ENCODE measurements at places on chromosomes 5 and 9. TPM values are rescaled to one million over a fixed set of nuclear protein-coding genes. Genes with fewer than 3 reads are reported as not detected.
A peak's percentile ranks its signal among the peaks of the same experiment; 100 is the strongest.

DNA sequence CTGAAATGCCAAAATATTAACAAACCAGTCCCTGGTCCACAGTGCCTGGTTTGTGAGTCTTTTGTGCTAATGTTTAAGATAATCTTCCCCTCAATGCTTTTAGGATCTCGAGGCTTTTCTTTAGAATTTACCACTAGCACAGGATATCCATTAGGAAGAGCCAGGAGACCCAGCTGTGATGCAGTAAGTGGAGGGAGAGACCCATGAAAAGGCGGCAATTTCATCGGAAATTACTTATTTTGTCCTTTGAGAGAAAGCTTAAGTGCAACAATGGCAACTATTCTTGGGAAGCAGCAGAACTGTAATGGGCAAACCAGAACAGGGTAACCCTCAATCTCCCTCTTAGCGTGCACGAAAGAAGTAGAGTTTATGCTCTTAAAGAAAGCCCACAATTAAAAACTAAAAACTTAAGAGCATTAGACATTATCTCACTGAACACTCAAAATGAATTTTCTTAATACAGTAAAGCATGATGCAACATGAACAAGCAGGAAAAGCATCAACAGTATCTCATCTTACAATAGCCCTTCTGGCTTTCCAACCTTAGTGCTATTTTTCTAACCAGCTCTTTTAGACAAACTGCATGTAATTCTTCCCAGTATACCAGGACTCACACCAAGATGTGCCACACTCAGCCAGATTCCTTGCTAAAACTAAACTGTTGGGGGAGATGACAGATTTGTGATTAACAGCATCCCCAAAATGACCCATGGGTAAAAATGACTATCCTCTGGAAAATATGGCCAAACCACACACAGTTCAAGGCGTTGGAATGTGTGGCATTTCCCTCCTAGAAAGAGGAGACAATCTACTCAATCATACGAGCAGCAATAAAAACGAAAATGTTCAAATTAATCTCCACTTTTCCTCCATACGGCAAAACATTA, 36.4 kb downstream of the PWWP2A start:
- H3K4me1 ChIP-seq = peaks cover 38% of the 10 kb centered on the region
- peak overlapping the region; percentile 84 for H3K27ac ChIP-seq
- H3K4me3 ChIP-seq = peak overlapping the region; percentile 16
- no peaks in the 10 kb centered on the region for H3K27me3 ChIP-seq
- DNase-seq = peak; percentile 67

DNA sequence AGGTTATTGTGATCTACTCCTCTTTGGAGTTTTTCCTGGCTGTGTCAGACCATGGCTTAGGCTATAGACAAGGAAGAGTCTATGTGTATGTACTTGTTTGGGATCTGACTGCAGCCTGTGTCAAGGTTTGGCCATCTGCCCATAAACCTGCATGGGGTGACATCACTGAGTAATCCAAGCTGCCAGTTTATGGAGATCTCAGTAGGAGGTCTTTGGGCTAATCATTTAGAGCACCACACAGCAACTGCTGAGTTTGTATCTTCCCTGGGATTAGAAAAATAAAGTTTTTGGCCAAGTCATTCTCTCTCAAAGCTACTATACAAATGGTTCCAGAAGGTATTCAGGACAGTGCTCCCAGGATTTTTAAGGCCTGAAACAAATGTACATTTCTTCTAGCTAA, 65.5 kb upstream of the HSPB3 start:
- no peaks in the 10 kb centered on the region for H3K4me1 ChIP-seq
- no peak overlapping the region for H3K27ac ChIP-seq
- H3K27me3 ChIP-seq = no peaks in the 10 kb centered on the region
- no peaks in the 10 kb centered on the region for H3K36me3 ChIP-seq

DNA sequence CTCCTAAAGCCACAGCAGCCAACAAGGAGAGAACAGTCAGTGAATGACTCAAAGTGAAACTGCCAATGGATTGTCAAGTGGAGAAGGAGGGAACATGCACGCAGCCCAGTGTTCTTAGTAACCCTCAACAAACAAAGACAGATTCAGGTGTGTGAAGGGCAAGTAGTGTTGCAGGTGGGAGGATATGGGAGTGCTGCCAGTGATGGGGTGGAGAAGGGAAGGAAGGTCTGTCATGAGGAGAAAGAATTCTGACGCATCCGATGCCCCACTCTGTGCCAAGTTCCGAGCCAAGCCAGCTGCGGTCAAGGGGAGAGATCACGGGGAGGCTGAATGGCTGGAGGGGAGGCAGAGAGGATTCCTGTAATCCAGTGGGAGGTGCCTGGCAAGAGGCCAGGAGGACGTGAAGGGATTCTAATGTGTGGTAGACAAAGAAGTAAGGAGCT, 56.5 kb downstream of the CAST start:
- DNase-seq = no peak
- H3K4me3 ChIP-seq = no peak overlapping the region
- no peaks in the 10 kb centered on the region for H3K36me3 ChIP-seq
- no peaks in the 10 kb centered on the region for H3K27me3 ChIP-seq

- no peaks in the 10 kb centered on the region for H3K27me3 ChIP-seq
- H3K27ac ChIP-seq = no peak overlapping the region
- no peaks in the 10 kb centered on the region for H3K36me3 ChIP-seq
- DNase-seq = no peak
Measured at GRCh38 chr9:87518702-87519335, 21.2 kb downstream of the DAPK1 start.

DNA sequence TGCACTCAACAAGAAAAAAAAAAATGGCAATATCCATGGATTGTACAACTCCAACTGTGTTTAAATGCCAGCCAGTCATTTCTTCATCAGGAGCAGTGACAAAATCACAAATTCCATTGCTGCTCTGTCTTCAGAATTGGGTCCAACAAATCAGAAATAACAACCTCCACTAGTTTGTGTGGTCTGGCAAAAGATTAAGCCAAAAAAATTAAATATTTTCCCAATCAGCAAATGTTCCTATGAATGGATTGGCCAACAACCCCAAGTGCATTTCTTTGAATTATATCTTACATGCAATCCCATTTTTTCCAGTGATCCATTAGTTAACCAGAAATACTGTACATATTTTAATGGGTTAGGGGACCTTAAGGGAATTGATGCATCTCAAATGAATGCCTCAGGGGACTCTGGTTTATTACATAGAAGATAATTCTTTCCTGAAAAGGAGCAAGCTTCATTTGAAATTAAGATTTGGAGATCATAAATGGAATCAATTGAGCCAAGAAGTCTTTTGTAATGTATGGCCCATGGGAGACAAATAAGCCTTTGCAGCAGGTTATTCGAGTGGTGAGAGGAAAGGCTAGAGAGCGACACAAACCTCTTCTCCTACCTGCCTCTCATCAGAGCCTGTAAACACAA, 131.8 kb downstream of the TLE1 start:
- DNase-seq = no peak
- no peaks in the 10 kb centered on the region for H3K36me3 ChIP-seq
- H3K4me3 ChIP-seq = no peak overlapping the region
- H3K27me3 ChIP-seq = no peaks in the 10 kb centered on the region
- H3K27ac ChIP-seq = no peak overlapping the region
- H3K4me1 ChIP-seq = peaks cover 30% of the 10 kb centered on the region

DNA sequence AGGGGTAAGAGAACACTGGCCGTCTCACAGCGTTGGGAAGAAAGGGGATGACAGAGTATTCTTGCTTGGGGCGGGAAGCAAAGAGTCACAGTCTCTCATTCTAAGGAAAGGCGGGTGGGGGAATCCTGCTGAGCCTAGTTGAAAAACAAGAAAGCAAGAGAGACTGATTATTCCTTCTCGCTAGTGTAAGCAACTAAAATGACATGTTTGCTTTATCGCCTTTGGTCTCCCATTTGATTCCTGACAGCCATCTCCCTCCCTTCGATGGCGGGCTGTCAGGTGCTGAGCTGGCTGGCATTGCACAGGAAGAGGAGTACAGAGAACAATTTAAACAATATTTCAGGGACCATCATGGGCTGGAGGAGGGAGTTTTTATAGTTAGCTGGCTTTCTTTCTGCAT, 331.3 kb downstream of the ASTN2 start:
- H3K27ac ChIP-seq = no peak overlapping the region
- no peak overlapping the region for H3K4me3 ChIP-seq
- H3K27me3 ChIP-seq = no peaks in the 10 kb centered on the region
- H3K4me1 ChIP-seq = peaks cover 20% of the 10 kb centered on the region

GRCh38 chr9:77099388-77099787, 77.9 kb upstream of the VPS13A start:
- no peaks in the 10 kb centered on the region for H3K27me3 ChIP-seq
- H3K36me3 ChIP-seq = no peaks in the 10 kb centered on the region

DNA sequence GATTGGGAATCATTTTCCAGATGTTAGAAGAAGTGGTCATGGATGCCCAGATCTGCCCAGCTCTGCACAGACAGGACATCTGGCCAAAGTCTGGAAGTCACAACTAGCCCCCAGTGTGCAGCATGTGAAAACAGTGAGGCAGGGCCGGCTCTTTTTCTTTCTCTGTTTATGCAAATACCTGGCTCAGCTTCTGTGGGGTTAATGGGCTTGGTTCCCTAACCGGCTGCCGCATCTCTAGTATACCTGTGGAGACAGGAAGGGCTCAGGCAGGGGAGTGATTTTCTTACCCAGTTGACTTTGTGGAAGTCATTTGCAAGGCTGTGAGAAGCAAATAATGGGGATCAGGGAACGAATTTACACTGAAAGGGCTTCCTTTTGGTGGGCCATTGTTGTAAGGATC, 254.8 kb upstream of the PANK3 start:
- H3K36me3 ChIP-seq = no peaks in the 10 kb centered on the region
- no peak overlapping the region for H3K4me3 ChIP-seq
- peaks cover 100% of the 10 kb centered on the region for H3K27me3 ChIP-seq
- peaks cover 5% of the 10 kb centered on the region for H3K4me1 ChIP-seq
- DNase-seq = peak; percentile 29

- no peaks in the 10 kb centered on the region for H3K36me3 ChIP-seq
- peak within 1 kb of the TSS; percentile 55 for H3K4me3 ChIP-seq
- peaks cover 98% of the 10 kb centered on the region for H3K27me3 ChIP-seq
Measured at GRCh38 chr9:976258-976942, at the start of gene DMRT3. TSS of gene DMRT3 (plus strand) at chr9:976655. CDS start at chr9:977002, 347 bp downstream.

DNA sequence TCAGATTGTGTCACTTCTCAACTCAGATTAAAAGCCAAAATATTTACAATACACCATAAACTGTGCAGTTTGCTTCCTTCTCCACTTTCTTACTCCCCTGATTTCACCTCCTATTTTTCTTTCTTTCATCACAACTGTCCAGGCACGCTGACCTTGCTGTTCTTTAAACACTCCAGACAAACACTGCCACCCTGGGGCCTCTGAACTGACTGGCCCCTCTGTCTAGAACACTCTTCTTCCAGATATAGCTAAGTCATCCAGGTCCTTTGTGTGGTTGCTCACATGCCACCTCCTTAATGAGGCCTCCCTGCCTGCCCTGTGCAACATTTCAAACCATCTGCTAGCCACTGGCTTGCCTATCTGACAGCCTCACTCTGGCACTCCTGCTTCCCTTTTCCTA, 46.6 kb downstream of the ATG10 start:
- DNase-seq = peak; percentile 31
- peaks cover 23% of the 10 kb centered on the region for H3K4me1 ChIP-seq
- no peak overlapping the region for H3K4me3 ChIP-seq
- H3K36me3 ChIP-seq = peaks cover 4% of the 10 kb centered on the region
- H3K27ac ChIP-seq = no peak overlapping the region

DNA sequence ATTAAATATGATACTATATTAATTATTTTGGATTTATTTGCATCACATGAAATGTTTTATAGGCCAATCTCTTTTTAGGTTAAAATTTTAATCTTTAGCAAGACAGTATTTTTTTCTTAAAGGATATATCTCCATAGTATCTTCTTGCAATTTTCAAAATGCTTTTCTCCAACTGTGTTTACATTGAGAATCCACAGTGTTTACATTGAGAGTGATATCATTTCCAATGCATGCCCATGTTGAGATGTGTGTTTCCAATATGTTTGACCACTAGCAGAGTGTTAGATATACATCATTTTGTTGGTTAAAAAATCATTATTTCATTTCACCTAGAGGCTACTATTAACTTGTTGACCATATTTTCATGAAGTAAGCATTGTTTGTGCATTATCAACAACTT, 17.3 kb downstream of the VCAN start:
- no peak overlapping the region for H3K4me3 ChIP-seq
- peaks cover 45% of the 10 kb centered on the region for H3K4me1 ChIP-seq
- peaks cover 8% of the 10 kb centered on the region for H3K36me3 ChIP-seq
- peak overlapping the region; percentile 69 for H3K27ac ChIP-seq
- no peaks in the 10 kb centered on the region for H3K27me3 ChIP-seq
- DNase-seq = no peak

DNA sequence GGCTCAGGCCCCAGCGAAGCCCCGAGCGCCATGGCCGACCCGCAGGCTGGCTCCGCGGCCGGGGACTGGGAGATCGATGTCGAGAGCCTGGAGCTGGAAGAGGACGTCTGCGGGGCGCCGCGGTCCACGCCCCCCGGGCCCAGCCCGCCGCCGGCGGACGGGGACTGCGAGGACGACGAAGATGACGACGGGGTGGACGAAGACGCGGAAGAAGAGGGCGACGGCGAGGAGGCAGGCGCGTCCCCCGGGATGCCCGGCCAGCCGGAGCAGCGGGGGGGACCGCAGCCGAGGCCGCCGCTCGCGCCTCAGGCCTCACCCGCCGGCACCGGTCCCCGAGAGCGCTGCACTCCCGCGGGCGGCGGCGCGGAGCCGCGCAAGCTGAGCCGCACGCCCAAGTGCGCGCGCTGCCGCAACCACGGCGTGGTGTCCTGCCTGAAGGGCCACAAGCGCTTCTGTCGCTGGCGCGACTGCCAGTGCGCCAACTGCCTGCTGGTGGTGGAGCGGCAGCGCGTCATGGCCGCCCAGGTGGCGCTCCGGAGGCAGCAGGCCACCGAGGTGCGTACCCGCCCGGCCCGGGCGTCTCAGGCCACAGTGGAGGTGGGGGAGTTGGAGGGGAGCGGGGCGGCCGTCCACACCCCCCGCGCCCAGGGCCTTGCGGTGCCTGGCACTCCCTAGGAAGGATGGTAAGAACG, 1.6 kb downstream of the DMRT2 start:
- peak; percentile 67 for DNase-seq
- peaks cover 21% of the 10 kb centered on the region for H3K27me3 ChIP-seq
- H3K36me3 ChIP-seq = no peaks in the 10 kb centered on the region
- no peaks in the 10 kb centered on the region for H3K4me1 ChIP-seq
- H3K27ac ChIP-seq = no peak overlapping the region

- no peak for DNase-seq
- H3K27me3 ChIP-seq = no peaks in the 10 kb centered on the region
- H3K36me3 ChIP-seq = no peaks in the 10 kb centered on the region
- no peak overlapping the region for H3K4me3 ChIP-seq
- no peaks in the 10 kb centered on the region for H3K4me1 ChIP-seq
Measured at GRCh38 chr5:3845230-3845629, 249.6 kb downstream of the IRX1 start.

Gene LRRC19
- not detected for total RNA-seq

Gene MCIDAS
- total RNA-seq = not detected

Gene SPARC
- total RNA-seq = 122 TPM

Gene SAXO1
- 0.15 TPM for total RNA-seq

Gene HRH2
- 0.19 TPM for total RNA-seq

Gene ZDHHC11B
- total RNA-seq = 0.25 TPM

Data from neural progenitor cell (in vitro differentiated cells).